Nucleus accumbens (tissue), 56 donors: ENCODE measurements at places on chromosomes 16 and 17.

DNA sequence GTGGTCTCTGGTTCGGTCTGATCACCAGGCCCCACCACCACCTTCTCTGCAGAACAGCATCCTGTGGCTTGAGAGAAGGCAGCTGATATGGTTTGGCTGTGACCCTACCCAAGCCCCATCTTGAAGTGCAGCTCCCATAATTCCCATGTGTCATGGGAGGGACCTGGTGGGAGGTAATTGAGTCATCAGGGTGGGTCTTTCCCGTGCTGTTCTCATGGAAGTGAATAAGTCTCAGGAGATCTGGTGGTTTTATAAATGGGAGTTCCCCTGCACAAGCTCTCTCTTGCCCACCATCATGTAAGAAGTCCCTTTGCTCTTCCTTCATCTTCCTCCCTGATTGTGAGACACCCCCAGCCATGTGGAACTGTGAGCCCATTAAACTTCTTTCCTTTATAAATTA, 352.3 kb upstream of the CDH5 start:
- DNase-seq = no peak

GRCh38 chr17:35146214-35146833, 1.3 kb upstream of the UNC45B start:
- no peak for DNase-seq

DNA sequence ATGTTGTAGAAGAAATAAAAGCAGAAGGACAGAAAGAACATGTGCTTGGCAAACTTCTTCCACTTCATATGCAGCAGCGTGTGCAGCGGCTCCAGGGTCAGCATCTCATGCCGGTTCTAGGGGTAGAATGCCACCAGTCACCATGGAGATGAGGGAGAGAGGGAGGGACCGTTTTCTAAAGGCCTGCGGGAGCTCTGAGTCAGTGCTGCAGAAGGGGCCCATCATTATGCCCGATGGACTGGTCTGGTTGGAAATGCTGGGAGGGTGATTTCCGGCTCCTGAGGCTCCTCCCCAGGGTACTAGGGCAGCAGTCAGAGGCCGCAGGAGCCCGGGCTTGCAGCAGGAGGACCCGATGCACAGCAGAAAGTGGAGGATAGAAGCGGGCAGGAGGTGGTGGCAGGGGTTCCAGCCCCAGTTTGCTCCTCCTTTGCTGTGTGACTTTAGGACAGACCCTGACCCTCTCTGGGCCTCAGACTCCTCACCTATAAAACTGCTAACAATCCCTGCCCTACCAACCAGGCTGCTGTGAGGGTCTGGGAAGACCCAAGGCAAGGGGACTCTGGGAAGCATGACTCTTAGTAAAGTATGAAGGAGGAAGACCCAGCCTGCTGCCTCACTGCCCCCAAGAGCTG, 28.6 kb downstream of the TRPV3 start:
- no peak for DNase-seq

GRCh38 chr17:28874750-28875149, 19.9 kb downstream of the ERAL1 start:
- no peak for DNase-seq

DNA sequence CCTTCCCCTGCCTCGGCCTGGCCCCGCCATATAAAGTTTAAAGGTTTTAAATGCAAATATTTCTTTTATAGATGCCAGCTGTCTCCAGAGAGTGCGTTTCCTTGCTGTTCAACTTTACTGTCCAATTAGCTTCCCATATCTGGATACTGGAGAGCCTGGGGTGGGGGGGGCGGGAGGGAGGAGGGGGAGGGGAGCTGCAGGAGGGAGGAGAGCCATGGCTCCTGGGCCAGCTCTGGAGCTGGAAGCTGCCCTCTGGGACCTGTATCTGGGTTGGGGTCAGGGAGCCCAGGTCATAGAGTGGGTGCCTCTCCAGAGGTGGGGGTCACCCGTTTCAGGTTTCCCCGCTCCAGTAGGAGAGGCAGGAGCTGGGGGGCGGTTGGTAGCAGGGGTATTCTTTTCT, 6.2 kb upstream of the GSE1 start:
- no peak for DNase-seq
